Heart left ventricle (tissue), 16 donors: ENCODE measurements at places on chromosomes 13 and 19.

- DNase-seq = no peak
These were observed 100.5 kb downstream of the EPSTI1 start for GRCh38 chr13:42891591-42891990.

GRCh38 chr19:45400192-45400591 is 4.7 kb downstream of the PPP1R13L start:
- no peak for DNase-seq

DNA sequence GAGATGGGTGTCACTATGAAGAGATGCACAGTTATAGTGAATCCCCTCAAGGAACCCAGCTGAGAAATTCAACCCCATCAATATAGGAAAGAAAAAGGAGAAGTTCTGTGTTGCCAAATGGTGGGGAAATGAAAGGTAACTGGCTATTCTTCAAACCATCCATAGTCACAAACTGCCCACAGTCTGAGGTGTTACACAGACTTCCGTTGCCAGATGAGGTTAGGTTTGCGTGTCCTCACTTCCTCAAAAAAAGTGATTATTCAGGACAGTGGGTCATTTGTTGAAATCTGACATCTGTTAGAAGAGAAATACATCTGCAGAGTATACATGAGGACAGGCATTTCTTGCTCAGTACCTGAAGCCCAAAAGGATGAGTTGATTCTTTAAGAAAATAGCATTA is 9.0 kb downstream of the SIGLEC5 start:
- DNase-seq = no peak

GRCh38 chr13:21973437-21974125 is 302.7 kb downstream of the FGF9 start:
- no peak for DNase-seq
